Memory B cell (primary cell): ENCODE measurements at places on chromosomes 4 and X.
A peak's percentile ranks its signal among the peaks of the same experiment; 100 is the strongest.

DNA sequence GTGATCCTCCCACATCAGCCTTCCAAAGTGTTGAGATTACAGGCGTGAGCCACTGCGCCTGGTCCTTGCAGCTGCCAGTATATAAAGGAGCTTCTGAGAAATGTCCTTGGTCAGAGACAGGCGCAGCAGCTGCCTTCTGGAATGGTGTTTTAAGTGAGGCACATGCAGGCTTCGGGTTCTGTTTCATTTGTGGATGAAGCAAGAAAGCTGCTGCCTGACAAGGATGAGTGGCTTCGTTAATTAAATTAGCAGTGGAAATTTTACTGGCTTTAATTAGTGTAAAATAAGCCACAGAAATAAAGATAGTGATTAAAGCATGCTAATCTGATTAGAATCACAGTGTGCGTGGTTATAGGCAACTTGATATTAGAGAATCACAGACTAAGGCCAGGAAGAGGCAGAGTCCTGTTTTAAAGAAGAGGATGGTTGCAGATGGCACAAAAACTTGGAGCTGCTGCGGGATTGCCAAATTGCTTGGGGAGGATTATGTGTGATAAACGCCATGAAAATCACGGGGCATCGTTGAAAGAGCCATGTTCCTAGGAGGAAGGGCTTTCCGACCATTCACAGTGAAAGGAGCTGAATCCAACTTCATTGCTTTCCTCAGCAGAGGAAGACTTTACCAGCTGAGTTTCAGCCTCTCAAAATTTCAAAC, 348.4 kb upstream of the FAT1 start:
- no peak for DNase-seq

- DNase-seq = no peak
These were observed 46.6 kb upstream of the CDKN2AIP start for GRCh38 chr4:183397741-183398297.

- no peak for DNase-seq
These were observed 1.6 kb upstream of the HADH start for GRCh38 chr4:107987916-107988762.

GRCh38 chrX:69387567-69388487, 116.3 kb upstream of the NALF2 start:
- DNase-seq = peak; percentile 32

- DNase-seq = no peak
These were observed 173.5 kb upstream of the FMR1 start for GRCh38 chrX:147738265-147738664.

- DNase-seq = no peak
These were observed 23.2 kb upstream of the AFAP1 start for GRCh38 chr4:7962609-7963508.

DNA sequence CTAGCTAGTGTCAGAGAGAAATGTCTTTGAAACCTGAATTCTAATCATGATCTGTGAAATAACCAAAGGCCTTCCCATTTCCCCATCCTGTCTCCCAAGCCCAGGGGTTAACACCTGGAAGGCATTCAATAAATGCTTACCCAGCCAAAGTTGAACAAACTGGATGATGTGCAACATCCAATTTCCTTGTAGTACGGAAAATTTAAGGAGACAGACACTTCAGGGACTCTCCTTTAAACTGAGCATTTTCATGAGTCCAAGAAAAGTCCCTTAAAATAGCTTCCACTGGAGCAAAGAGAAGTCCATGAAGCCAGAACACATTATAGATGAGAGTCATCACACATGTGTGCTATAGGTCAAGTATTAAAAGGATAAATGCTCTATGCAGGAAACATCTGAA, 271.2 kb downstream of the RAB28 start:
- DNase-seq = no peak

DNA sequence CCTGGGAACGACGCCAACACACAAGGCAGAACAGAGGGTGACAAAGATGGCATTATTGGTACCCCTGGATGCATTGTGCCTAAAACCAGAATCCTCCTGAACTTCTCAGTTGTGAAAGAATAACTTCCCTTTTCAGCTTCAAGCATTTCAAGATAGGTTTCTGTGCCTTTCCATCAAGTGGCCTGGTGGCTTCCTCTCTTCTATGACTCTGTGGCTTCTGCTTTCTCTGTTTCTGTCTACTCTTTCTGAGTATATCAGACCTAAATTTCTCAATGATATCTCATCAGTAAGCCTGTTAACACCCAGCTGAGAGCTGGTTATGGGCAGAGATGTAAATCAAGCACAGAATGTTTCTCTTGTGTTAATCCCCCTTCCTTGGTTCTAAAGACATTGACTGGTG, 21.4 kb upstream of the FAM9B start:
- DNase-seq = peak; percentile 0
